ENCODE measurements at places on chromosomes 12 and 14.

- DNase-seq: no peak
Observed at GRCh38 chr14:97723819-97724218, 926.6 kb downstream of the VRK1 start.

DNA sequence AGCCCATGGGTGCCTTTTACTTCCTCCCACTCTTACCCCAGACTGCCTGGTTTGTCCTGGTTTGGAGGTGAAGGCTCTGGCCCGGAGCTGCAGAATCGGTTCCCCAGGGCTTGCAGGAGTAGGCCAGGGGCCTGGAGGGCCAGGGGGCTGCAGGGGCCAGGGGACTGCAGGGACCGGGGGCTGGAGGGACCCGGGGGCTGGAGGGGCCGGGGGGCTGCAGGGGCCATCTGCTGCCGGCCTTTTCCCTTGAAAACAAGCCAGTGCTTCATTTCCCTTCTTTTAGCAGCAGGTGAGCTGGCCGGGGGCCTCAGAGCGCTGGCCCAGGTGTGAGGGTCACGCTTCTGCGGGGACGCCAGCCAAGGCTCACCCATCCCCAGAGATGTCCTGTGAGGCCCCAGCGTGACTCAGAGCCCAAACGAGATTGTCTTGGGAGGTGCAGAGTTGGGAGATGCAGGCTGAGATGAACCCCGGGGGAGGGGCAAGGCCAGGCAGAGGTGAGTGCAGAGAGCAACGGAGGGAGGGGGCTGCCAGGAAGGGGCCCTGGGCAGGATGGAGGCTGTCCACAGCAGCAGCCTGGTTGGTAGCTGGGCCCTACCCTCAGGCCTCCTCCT is 154.9 kb downstream of the KIF26A start:
- DNase-seq: no peak

GRCh38 chr14:89870316-89870715 is 84.2 kb downstream of the EFCAB11 start:
- no peak for DNase-seq

DNA sequence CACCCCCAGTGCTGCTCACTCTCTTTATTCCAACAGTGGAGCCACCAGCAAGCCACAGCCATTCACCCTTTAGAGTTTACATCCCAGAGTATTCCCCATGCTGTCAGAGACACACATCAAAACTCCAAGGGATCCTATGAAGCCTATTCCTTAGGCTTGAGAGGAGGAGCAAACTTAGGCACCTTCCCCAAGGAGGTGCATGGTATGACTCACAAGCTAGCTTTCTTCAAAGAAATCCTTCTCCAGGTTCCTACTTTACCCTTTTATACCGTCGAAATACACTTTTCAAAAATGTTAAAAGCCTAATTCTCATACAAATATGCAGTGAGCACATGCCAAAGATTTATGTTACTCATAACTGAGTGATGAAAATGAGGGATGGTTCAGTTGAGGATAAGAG is 175.4 kb downstream of the ETNK1 start:
- DNase-seq: no peak

Measured in left renal pelvis (tissue), 4 donors.